ENCODE measurements at places on chromosomes 7 and 10. TPM values are rescaled to one million over a fixed set of nuclear protein-coding genes. Genes with fewer than 3 reads are reported as not detected.

DNA sequence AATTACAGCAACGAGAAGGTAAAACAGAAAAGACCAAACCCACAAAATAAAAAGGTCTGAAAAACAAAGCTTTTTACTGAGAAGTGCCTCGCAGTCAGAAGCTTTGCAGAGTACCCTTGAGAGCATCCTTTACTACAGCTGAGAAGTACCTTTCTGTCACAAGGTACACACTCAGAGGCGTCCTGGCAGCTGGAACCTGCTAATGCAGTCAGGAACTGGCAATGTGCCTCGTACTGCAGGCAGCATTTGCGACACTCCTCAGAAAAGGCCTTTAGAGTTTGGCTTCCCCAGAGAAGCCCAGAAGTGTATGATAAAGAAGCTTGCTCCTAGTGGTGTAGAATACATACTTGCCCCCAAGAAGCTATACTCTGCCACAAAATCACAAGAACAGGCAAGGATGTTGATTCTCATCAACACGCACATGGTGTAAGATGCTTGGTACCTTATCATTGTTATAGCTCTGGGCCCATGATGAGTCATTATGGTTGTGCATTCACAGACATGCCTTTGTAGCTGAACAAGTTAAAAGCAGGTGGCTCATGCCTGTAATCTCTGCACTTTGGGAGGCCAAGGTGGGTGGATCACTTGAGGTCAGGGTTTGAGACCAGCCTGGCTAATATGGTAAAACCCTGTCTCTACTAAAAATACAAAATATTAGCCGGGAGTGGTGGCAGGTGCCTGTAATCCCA lies 2.0 kb upstream of the GTPBP4 start:
- DNase-seq = peak; percentile 4

- DNase-seq = no peak
These were observed 186.8 kb upstream of the LRGUK start for GRCh38 chr7:133940368-133940767.

DNA sequence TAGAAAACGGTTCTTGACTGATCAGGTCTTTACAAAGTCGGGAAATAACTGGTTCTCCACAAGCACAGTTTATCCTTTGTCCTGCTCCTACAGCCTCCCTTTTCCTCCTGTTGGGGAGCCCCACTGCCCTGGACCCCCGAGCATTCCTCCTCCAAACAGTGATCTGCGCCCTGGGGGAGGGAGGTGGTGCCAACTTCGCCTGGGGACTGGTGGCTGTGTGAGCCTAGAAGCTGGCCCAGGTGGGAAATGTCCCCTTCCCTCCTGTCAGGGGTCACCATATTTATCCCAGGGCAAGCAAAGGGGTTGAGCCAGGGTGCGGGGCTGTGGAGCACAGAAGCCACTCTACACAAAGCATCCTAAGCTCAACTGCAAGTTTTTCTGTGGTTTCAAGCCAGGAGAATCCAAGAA lies 5.2 kb downstream of the HMX3 start:
- no peak for DNase-seq

- DNase-seq = peak; percentile 66
These were observed 22.1 kb downstream of the CFAP46 start for GRCh38 chr10:132920101-132920925.

- no peak for DNase-seq
These were observed 80.4 kb downstream of the NRBF2 start for GRCh38 chr10:63213489-63213888.

- DNase-seq = no peak
These were observed 5.7 kb upstream of the GDI2 start for GRCh38 chr10:5818894-5819293.

DNA sequence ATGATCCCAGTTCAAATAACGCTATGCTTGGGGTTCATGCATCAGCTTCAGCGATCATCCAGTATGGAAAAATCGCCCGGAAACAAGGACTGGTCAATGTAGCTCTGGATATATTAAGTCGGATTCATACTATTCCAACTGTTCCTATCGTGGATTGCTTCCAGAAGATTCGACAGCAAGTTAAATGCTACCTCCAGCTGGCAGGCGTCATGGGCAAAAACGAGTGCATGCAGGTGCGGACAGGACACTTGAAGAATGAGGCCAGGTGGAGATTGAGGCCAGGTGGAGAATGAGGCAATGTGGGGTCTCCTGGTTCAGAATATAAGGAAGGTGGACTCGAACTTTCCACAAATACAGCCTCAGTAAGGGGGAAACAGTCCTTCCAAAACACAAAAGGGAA lies 105.8 kb downstream of the TRRAP start:
- no peak for DNase-seq

DNA sequence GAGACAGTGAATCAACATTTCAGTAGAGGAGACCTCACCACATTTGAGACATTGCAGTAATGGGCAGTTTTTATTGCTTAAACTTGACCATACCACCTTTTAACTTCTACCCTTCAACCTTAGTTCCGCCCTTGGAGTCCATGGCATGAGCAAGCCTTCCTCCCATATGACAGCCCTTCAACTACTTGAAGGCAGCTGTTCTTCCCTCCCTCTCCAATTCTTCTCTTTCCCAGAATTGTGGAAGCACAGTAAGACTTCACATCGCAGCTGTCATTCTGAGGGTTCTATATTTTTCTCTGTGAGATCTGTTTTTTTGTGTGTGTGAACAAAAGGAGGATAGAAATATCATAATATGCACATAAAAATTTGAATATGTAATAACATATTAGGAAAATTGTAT lies 2.2 kb upstream of the TSPAN12 start:
- DNase-seq = no peak

DNA sequence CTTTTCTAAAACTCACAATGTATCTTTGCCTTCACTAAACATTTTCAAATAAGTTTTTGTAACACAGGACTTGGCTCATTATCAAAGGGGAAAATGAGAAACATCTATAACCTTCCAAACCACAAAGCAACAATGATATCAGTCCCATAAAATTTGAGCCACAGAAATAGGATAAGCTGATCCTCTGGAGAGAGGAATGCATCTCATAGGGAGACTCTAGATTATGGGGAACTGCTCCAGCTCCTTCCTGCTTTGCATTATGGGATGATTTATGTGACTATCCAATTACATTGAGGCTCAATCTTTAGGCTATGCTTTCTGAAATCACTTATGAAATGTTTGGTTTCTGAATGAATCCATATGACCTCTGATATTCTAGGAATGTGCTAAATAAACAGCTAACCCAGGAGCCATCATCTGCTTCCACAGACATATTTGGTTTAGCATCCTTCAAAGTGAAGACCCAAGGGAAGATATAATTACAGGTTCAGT lies 70.4 kb downstream of the CUBN start:
- DNase-seq = no peak

DNA sequence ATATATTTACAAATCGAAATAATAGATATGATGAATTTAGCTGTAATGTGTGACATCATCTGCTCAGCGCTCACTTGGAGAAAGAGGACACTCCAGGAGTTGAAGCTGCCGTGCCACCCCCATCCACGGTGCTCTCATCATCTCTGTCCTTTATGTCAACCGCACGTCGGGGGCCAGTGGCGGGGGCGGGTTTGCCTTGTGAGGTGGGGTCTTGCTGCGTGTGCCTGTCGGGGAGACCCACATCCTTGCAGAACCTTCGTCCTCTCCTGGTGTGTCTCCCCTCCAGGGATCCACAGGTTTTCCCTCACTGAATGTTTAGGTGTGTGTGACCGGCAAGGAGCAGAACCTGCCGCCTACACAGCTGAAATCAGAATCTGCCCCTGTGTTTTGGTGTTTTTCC lies 71.6 kb downstream of the INPP5A start:
- DNase-seq = no peak

GRCh38 chr10:25178411-25178810 lies 3.6 kb downstream of the GPR158 start:
- DNase-seq = no peak

DNA sequence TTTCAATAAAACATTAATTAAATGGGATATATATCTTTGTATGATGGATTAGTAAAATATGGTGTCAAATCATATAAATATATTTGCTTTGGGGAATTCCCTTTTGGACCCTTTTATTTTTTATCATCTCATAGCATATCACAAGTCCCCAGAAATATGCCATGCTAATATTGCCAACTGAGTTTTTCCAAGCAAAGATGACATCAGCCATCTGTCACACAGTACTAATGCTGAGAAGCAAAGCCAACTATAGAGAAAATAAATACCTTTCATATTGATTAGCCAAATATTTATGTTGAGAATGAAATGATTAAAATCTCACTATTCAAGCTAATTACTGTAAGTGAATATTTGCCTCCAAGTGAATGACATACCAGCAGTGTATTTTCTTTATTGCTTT lies 575.3 kb downstream of the ETV1 start:
- DNase-seq = no peak

GRCh38 chr10:11411926-11412545 lies 199.4 kb downstream of the USP6NL start:
- no peak for DNase-seq

GRCh38 chr7:159115601-159116501 lies 28.8 kb downstream of the VIPR2 start:
- DNase-seq = peak; percentile 67

- no peak for DNase-seq
These were observed 7.0 kb downstream of the ATP6V0E2 start for GRCh38 chr7:149880638-149881311.

- DNase-seq = no peak
These were observed 230.5 kb downstream of the FANK1 start for GRCh38 chr10:126126866-126127265.

GRCh38 chr7:17307000-17307399 lies 8.5 kb downstream of the AHR start:
- no peak for DNase-seq

DNA sequence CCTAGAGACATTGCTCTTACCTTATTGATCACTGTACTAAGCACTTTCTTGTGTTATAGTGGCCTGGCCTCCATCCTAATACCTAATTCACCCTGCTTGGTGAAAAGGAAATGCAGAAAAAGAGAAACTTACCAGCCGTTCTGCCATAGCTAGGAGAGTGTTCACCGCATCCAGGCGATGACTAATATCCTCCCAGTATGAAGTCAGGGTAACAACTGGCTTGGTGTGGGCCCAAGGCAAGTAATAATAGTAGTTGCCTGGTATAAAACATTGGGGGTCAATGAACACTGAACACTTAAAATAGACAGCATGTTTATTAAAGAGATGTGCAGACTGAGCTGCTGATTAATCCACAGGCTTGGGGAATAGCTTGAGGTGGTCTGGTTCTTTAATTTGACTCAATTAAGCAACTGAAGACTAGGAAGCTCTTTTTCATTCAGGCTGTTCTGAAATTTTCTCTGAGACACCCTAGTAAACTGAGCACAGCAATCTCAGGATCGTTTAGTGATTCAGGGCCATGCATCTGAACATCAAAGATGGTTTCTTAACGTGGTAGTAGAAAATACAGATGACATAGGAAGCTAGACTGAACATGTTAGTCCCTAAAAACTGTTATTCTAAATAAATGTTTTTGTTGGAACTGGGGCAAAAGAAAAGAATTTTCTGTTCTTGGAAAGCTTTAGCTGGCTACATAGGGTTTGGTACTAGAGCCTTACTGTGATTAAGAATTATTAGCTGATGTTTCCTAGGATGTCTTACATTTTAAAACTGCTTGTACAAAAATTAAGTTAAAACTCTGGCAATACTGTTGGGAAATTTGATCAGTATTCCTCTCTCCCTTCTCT lies 102.2 kb downstream of the MYOF start:
- no peak for DNase-seq

GRCh38 chr7:25578991-25579777 lies 350.9 kb upstream of the NPVF start:
- DNase-seq = no peak

GRCh38 chr7:117384688-117385362 lies 42.5 kb downstream of the ASZ1 start:
- DNase-seq = no peak

DNA sequence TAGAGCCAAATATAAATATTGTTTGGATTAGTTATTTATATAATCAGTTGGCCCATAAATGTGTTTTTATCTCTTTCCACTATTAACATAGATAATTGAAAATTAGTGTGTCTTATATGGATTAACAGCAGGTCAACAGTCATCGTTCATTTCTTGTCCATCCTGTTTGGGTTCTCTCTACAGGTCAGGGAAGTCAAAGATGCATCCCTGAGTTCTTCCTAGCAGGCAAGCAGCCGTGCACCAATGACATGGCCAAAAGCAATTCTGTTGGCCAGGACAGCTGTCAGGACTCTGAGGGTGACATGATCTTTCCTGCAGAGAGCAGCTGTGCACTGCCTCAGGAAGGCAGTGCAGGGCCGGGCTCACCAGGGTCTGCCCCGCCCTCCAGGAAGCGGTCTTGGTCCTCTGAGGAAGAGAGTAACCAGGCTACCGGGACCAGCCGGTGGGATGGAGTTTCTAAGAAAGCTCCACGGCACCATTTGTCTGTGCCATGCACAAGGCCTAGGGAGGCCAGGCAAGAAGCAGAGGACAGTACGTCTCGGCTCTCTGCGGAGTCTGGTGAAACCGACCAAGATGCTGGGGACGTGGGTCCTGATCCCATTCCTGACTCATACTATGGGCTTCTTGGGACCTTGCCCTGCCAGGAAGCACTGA lies 15.9 kb downstream of the FBH1 start:
- DNase-seq = no peak

- DNase-seq = no peak
These were observed 158.0 kb downstream of the KCND2 start for GRCh38 chr7:120431016-120431415.

- DNase-seq = no peak
These were observed 203.1 kb upstream of the PTN start for GRCh38 chr7:137546671-137547070.

- DNase-seq = no peak
These were observed 49.2 kb downstream of the LGI1 start for GRCh38 chr10:93806903-93807302.

The PRPS1L1 gene
- not detected for total RNA-seq

The TRIM73 gene
- total RNA-seq = 2.9 TPM

The UPK3B gene
- 1.1 TPM for total RNA-seq

The SPDYE2 gene
- not detected for total RNA-seq

The ZNF503 gene
- 27.9 TPM for total RNA-seq

The PAX4 gene
- total RNA-seq = not detected

The SHOC2 gene
- total RNA-seq = 80.0 TPM

The HEPACAM2 gene
- total RNA-seq = not detected

The RARRES2 gene
- total RNA-seq = 123 TPM

The SUV39H2 gene
- 7.5 TPM for total RNA-seq

The WDR86 gene
- 6.2 TPM for total RNA-seq

The LRRD1 gene
- 0.19 TPM for total RNA-seq
